ENCODE measurements at places on chromosomes 7 and 10. TPM values are rescaled to one million over a fixed set of nuclear protein-coding genes. Genes with fewer than 3 reads are reported as not detected.

KCND2 gene
- not detected for total RNA-seq

KIF11 gene
- 21.3 TPM for total RNA-seq

PTF1A gene
- not detected for total RNA-seq

EXOSC1 gene
- total RNA-seq: 43.8 TPM

SLC39A12 gene
- not detected for total RNA-seq

Data from pulmonary artery endothelial cell (primary cell).